Activated CD8-positive, alpha-beta memory T cell treated with anti-CD3 and anti-CD28 coated beads for 1 hour (primary cell): ENCODE measurements at places on chromosomes 5 and 9.

DNA sequence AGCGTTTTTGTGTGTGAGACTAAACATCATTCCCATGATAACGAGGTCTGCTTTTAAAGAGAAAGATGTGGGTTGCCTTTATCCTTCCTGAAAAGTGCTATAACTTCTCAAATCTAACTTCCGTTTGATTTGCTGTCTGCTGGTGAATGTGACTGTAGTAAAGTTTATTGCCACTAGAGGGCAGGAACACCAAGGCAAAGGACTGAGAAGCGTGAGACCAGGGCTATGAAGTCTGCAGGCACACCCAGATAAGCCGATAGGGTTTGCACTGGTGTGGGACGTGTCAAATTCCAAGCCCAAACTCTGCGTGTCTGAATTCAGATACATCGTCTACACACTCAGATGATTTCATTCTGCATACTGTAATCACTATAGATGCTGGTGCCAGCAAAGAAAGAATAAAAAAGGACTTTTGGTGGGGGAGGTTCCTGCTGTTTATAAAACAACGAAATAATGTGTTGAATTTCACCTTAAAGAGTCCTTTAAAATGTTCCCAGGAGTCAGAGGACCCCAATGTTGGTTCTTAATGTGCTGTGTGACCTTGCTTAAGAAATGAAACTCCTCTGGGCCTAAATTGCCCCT lies 87.2 kb downstream of the PTTG1 start:
- peak; percentile 22 for DNase-seq

GRCh38 chr5:171606414-171607024 lies 179.1 kb upstream of the SMIM23 start:
- DNase-seq = no peak

DNA sequence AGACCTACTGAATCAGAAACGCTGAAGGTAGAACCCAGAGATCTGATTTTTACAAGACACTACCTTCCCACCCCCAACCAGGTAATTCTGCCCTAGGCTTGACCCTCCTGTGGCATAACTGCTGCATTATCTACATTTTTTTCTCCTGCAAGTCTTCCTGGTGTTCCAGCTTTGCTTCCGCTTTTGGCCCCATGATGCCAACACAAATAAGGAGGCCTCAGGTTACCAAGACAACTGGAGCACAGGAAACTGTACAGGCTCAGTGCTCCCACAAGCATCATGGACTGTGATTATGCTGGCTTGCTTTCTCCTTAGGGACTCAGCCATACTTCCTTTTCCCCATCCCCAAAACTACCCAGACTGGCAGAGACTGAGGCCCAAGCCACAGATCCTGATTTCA lies 6.6 kb upstream of the MSMP start:
- DNase-seq = no peak

DNA sequence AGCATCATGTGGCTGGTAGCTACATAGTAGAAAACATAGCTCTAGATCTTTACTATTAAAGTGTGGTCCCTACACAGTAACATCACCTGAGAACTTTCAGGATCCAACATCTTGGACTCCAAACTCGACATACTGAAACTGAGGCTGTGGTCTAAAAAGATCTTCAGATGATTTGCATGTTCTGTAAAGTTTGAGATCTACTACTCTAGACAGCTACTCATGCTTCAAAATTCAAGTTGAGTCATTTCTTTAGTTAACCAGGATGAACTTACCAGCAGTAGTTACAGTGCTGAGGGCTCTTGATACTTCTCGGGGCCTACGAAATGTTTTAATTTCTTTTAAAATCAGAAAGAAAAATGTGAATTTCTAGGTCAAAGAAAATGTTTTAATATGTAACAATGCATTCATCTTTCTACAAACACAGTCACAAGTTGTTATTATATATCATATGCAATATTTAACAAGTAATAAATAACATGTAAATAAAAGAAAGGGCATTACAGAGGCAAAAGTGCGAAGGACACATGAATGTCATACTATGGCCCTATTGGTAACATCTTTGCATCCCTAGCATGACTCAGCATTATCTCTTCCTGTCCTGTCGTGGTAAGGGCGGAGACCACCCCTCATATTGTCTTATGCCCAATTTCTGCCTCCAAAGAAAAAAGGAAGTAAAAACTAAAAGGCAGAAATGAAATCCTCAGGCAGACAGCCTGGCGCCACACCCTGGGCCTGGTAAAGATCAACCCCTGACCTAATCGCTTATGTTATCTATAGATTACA lies 563.9 kb upstream of the TLE4 start:
- DNase-seq = no peak

DNA sequence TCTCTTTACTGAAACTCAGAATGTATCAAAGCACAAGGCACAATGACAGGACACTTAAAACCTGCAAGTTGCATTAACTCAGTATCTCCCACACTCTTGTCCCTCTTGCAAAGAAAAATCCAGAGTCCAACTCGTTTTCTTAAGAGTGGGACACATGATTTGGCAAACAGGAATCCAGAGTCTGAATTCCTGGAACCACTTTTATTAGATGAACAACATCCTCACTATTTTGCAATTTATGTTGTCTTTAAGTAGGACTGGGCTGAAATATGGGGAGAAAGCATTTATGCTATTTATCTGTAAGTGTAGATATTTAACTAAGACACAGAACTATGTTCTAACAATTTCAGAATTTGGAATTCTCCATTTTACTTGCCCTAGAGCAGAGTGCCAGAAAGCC lies 69.1 kb downstream of the ABCA1 start:
- no peak for DNase-seq

DNA sequence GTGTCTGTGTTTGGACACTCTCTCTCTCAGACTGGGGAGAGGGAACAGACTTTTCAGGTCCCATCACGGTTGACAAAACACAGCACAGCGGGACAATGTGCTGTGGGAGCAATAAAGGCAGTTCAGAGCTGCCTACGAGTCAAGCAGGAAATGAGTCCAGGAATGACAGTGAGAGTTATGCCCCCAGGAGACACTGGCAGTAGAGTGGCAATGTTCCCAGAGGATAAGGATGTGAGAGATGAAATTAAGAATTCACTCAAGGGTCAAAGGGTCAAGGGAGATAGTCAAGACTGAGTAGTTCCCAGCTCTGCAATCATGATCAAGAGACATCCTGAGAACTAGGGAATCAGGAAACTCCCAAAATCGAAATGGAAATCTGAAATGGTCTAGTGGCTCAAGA lies 156.1 kb downstream of the LURAP1L start:
- DNase-seq = no peak

- no peak for DNase-seq
These were observed 30.5 kb downstream of the DDX31 start for GRCh38 chr9:132639322-132639721.

- no peak for DNase-seq
These were observed 57.0 kb downstream of the C9orf153 start for GRCh38 chr9:86202338-86202882.

GRCh38 chr9:132099741-132100407 lies 20.2 kb upstream of the MED27 start:
- DNase-seq = no peak

GRCh38 chr5:107023732-107024131 lies 647.0 kb downstream of the EFNA5 start:
- DNase-seq = no peak

GRCh38 chr5:176675676-176676360 lies 28.5 kb downstream of the TSPAN17 start:
- DNase-seq = no peak

DNA sequence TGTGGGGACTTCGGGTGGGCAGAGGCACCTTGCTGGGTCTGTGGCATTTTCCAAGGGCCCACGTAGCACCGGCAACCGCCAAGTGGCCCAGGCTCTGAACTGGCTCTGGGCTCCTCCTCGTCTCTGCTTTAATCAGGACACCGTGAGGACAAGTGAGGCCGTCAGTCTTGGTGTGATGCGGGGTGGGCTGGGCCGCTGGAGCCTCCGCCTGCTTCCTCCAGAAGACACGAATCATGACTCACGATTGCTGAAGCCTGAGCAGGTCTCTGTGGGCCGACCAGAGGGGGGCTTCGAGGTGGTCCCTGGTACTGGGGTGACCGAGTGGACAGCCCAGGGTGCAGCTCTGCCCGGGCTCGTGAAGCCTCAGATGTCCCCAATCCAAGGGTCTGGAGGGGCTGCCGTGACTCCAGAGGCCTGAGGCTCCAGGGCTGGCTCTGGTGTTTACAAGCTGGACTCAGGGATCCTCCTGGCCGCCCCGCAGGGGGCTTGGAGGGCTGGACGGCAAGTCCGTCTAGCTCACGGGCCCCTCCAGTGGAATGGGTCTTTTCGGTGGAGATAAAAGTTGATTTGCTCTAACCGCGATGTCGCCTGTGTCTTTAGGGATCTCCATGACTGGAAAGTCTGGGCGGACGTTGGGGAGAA lies 5.8 kb downstream of the DPP7 start:
- DNase-seq = no peak

DNA sequence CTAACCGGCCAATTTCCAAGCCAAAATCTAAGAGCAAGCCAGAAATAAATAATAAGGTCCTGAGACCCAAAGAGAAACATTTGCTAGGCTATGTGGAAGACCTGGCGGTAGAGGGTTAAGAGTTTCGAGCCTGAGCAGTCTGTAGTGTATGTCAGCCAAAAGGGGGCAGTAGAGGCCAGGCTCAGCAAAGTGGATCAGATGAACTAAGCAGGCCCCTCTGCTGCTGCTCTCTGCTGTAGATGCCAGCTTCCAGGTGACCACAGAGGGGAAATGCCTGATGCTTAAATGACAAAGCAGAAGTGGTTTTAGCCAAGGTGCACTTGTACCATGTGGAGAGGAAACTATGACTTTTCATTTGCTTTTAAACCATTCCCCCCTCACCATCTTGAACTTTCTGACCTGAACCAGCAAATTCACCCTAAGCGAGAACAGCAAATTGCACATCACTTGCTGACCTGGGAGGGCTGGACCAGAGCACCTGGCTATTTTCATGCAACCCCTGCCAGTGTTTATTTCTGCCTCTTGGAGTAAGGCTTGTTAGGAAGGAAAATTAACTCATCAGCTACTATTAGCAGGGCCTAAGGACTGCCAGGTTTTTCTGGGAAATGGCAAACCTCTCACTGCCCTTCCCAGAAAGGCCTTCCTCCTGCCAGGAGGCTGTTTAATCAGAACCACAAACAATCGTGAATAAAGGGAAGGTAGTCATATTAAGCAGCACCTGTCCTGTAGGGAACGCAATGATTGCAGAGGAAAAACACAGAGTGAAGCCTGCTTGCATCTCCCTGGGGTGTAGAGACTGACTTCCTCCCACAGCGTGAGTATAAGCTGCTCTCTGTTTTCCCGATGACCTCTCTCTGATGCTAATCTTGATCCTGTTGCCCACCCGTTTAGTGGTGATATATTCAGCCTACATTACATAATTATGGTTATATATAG lies 818.2 kb downstream of the TLR4 start:
- DNase-seq = no peak

GRCh38 chr5:177508221-177508611 lies 1.4 kb downstream of the DOK3 start:
- DNase-seq = no peak

- no peak for DNase-seq
These were observed 13.8 kb upstream of the COL15A1 start for GRCh38 chr9:98929895-98930341.

DNA sequence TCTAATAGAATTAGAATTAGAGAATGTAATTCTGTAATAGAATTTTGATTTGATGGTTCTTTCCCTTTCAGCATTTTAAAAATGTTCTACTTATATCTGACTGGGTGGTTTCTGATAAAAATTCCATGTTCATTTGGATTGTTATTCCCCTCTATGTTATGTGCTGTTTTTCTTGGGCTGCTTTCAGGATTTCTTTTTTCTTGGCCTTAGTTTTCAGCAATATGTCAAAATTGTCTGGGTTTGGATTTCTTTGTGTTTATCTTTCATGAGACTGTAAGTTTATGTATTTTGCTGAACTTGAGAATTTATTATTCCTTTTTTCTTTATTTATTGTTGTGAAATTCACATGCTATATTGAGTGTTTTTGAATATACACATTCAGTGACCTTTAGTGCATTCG lies 189.1 kb downstream of the RANBP17 start:
- no peak for DNase-seq

DNA sequence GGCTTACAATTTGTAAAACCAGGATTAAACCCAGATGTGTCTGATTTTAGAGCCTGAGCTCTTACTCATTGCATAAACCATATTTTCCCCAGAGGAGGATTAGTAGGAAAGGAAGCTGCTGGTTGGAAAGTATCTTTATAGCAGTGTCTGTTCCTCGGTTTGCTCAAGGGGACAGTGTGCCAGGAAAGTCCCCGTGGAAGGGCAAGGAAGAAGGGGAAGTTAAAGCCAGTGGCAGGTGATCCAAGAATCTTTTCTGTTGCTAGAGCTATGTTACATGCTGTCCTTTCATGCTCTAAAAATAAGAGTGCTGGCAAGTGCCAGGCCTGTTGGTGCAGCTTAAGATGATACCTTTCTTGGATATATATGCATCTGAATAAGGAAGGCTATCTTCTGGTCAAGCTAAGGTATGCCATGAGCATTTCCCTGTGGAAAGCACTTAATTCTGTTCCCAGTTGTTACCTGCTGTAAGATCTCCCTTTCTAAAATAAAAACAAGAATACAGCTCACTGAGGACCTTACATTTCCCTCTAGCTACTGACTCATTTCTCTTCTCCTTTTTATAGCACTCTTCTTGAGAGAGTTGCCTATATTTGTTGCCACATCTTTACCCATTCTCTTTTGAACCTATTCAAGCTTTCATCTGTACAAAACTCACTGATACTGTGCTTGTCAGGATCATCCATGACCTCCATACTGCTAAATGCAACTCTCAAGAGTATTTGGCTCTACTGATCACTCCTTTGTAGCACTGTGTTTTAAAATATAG lies 8.0 kb downstream of the PDCD1LG2 start:
- DNase-seq = no peak

DNA sequence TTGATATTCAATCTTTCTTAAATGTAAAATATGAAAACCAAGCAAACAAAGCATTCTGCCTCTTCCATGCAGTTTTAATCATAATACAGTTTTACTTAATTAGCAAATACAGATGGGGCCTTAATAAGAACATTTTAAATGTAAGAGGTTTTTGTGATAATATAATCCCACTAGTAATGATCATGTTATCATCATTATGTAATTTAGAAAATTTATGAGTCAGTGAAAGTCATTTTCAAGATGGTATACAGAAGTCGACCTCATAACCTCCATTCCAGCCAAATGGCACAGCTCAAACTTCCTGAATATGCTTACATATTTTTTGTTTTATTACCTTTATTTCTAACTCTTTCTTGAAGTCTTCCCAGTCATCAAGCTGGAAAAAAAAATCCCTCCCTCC lies 102.2 kb upstream of the GNA14 start:
- no peak for DNase-seq

- DNase-seq = no peak
These were observed 880 bp upstream of the PTPDC1 start for GRCh38 chr9:94083384-94083783.

GRCh38 chr9:20271096-20271495 lies 351.2 kb downstream of the MLLT3 start:
- no peak for DNase-seq

GRCh38 chr9:87567983-87568382 lies 70.3 kb downstream of the DAPK1 start:
- no peak for DNase-seq

- DNase-seq = no peak
These were observed 32.8 kb downstream of the GOLGA1 start for GRCh38 chr9:124908098-124908497.

- no peak for DNase-seq
These were observed 206.5 kb downstream of the DAB2IP start for GRCh38 chr9:121857928-121858327.
